IMR-90 (cell line): ENCODE measurements at places on chromosomes 1 and 21.
A peak's percentile ranks its signal among the peaks of the same experiment; 100 is the strongest.

DNA sequence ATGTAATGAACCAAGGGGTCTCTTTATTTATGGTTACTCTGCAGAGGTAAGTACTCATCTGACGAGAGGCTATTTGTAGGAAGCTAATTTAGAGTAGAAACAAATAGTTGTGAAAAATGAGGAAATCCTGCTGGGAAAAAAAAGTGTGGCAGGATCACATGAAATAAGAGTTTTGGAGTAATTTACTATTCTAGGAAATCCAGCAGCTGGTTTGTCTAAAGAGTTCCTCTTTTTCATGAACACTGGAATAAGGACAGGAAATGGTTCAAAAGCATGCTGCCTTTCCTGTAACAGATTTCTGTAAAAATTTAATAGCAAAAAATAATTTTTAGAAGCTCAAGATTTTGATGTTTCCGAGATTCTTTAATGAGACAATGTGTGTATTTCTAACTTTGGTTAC, 177.3 kb downstream of the CHRM3 start:
- no peak for DNase-seq

- DNase-seq: peak; percentile 44
Measured at GRCh38 chr1:89887270-89887669, 66.4 kb downstream of the LRRC8D start.

DNA sequence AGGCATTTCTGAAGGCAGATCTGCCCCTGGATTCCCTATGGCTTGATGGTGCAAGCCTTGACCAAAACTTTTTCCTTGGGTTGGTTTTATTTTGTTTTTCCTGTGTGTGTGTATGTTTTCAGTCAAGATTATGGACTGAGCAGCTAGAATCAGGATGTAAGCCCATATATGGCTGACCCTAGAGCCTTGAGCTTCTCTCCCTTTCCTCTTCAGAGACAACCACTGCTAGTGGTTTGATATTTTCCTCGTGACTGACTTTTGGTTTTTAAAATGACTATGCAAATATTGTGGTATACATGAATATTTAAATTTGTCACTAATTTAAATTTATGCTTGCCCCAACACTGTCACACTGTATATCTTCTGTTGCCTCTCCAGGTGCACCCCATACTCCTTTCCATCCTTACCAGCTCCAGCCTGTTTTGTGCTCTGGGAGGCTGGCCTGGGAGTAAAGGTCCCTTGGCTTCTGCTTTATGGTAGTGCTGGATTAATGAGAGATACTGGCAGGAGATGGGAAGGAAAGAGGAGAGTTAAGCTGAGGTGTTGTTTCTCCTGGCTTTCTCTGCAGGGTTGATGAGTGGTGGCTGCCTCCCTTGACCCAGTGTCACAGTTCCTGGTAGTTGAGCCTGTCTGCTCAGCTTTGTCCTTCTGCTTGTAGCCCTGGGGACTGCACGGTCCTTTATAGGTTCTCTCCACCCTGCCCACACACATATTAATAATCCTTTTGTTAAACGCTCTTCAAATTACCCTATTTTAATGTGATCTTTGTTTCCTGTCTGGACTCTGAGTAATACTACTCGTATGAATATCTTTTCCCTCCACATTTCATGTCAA, 44.4 kb downstream of the RWDD3 start:
- no peak for DNase-seq

- peak; percentile 71 for DNase-seq
Measured at GRCh38 chr1:198890214-198890930, 251.5 kb downstream of the PTPRC start.

- no peak for DNase-seq
Measured at GRCh38 chr1:230016159-230016558, 50.9 kb upstream of the GALNT2 start.

DNA sequence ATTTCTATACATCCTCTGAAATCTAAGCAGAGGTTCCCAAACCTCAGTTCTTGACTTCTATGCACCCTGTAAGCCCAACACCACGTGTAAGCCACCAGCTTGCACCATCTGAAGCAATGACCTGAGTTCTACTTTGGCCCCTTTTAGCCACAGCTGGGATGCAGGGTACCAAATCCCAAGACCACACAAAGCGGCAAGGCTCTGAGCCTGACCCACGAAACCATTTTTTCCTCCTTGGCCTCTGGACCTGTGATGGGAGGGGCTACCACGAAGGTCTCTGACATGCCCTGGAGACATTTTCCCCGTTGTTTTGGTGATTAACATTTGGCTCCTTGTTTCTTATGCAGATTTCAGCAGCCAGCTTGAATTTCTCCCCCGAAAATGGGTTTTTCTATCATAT, 38.8 kb downstream of the STXBP3 start:
- no peak for DNase-seq

GRCh38 chr1:30928171-30928570, 19.6 kb upstream of the SDC3 start:
- DNase-seq: no peak

DNA sequence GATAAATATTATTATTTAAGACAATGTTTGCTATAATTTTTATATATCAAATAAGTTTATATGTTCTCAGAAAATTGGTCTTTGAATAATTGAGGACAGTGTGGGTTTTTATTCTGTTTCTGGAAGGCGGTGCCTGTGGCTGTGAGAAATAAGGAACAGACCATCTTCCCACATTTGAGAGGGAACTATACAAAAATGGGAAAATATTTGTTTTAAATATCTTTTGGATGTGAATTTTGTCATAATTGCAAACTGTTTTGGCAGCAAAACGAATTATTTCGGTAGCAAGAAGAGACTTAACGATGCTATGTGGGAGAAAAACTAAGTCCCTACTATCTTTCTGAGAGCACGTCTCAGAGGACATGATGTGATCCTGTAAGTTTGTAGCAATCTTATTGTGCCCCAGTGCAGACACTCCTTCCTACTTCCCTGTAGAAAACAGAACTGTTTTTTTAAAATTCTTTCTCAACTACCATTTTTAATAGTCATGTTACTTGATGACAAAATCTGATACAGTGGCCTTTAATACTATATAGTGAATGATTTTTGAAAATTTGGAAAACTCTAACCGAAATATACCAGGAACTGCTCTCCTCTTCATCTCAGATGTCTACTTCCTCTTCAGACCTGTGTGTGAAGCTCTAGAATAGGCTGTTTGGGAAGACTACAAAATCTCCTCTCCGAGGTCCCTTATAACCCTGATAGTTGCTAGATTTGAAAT, 25.4 kb downstream of the PTPRC start:
- no peak for DNase-seq
